ENCODE measurements at places on chromosomes 16 and 17.
A peak's percentile ranks its signal among the peaks of the same experiment; 100 is the strongest.

DNA sequence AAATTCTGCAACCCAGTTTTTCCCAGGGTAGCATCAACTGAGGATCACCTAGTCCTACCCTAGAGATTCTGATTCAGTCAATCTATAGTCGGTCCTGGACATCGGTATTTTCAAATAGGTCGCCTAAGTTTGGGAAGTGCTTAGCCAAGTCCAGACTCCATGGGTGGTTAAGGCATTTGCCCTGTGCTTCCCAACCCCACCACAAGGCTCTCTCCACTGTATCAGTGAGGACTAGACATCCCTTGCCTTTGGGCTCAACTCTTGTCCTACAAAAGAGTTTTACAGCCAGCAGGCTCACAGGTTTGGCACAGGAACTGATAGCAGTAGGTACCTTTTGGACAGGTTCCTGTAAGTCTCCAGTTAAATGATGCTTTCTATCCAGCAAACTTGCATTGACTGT is 13.8 kb downstream of the HYDIN start:
- no peak for DNase-seq

GRCh38 chr17:76492989-76493501 is 8.2 kb downstream of the RHBDF2 start:
- peak; percentile 35 for DNase-seq

DNA sequence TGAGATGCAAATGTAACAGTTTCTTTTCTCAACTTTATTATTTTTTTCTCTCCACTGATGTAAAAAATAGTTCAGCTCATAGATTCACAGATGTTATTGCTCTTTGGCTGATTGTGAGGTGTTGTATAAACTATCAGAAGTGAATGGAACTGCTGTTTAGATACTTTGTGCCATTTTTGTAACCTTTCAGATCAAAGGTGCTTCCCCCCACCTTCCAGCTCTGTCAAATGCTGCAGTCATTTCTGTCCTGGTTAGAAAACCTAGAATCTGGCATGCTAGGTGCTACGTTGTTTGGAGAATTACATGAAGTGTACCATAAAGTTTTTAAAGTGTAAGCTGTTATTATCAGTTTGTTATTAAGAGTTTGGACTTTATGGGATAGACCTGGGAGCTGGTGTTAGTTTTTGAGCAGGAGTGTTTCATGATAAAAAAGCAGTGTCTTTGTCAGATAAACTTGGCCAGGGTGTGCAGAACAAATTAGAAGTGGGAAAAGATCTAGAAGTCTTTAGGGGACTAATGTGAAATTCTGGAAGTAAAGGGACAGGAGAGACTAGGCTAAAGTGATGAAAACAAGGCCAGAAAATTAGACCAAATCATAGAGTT is 1.8 kb upstream of the WIPI1 start:
- DNase-seq: no peak

DNA sequence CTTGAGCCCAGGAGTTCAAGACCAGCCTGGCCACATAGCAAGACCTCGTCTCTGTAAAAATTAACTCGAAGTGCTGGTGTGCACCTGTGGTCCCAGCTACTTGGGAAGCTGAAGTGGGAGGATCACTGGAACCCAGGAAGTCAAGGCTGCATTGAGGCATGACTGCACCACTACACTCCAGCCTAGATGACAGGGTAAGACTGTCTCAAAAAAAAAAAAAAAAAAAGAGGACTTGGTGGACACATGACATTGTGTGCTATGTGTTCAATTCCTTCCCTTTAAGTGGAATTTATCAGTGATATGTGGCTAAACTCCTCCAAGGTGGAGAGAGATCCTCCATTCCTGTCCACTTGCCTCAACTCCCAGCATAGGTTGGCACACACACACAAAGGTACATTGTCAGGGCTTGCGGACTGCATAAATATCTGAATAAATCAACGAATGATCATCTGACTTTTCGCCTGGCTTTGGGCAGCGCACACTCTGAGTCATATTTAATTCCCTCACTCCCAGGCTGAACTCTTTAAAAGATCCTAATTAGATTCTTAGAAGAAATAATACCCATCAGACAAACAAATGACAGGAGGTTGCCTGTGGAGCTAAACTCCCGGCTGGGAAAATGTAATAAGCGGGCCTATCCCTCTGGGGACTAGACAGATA is 25.0 kb upstream of the SYT17 start:
- no peak for DNase-seq

GRCh38 chr17:67074781-67075180 is 30.4 kb downstream of the CACNG1 start:
- no peak for DNase-seq

DNA sequence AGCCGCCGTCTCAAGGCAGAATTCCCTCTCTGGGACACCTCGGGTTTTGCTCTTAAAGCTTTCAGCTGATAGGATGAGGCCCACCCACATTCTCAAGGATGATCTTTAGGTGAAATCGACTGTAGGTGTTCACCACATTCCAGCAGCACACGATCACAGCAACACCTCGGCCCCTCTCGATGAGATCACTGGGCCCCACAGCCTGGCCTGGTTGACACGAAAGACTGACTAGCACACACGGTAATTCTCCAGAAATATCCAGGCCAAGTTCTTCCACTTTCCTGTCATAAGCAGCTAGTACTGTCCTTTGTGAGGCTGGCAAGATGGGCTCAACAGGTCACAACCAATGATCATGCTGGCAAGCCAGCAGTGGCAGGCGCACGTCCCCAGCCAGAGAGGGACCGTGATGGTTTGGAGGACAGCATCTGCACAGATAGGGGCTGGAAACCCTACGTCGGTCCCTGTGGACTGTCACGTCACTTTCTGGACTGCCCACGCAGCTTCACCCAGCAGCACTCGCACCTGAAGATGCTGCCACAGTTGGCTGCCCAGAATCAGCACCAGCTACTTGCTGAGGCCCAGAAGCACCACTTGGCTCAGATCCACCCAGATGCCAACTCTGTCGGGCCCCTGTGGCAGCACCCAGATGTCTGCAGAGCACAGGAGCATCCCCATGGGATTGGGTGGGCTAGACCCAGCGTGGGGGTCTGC is 17.4 kb downstream of the TMC6 start:
- no peak for DNase-seq

DNA sequence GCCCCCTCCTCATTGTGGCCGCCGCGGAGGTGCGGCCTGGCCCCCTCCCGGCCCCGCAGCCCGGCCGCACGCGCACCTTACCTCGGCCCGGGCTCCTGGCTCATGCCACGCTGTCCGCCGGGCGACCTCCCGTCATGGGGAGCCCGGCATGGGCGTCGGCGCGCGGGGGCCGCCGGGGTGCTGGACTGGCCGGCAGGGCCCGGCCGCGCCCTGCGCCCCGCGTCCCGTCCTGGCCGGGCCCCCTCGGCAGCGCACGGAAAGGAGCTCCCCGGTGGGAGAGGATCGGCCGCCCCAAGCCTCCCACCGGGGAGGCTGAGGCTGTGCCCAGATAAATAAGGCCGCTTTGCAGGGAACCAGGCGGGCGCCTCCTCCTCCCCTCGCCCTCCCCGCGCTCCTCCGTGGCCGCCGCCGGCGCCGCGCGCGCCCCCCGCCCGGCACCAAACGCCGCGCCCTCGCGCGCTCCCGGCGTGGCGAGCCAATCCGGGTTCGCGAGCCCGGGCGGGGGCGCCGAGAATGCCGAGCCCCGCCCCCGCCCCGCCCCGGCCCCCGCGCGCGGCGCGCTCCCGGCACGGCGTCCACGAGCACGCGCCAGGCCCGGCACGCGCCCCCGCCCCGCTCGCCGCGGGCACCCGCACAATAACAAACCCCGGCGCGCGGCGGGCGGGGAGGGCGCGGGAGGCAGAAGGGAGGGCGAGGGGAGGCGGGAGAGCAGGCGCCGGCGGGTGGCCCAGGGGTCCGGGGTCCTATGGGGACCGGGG is at the start of gene FBXL16:
FBXL16 (minus strand) TSS at position 371 of the 758 bp plus-strand sequence. CDS start 8,396 bp downstream, outside the sequence.
- no peak for DNase-seq

GRCh38 chr17:62625184-62625869 is 2.1 kb upstream of the MRC2 start:
- DNase-seq: no peak

DNA sequence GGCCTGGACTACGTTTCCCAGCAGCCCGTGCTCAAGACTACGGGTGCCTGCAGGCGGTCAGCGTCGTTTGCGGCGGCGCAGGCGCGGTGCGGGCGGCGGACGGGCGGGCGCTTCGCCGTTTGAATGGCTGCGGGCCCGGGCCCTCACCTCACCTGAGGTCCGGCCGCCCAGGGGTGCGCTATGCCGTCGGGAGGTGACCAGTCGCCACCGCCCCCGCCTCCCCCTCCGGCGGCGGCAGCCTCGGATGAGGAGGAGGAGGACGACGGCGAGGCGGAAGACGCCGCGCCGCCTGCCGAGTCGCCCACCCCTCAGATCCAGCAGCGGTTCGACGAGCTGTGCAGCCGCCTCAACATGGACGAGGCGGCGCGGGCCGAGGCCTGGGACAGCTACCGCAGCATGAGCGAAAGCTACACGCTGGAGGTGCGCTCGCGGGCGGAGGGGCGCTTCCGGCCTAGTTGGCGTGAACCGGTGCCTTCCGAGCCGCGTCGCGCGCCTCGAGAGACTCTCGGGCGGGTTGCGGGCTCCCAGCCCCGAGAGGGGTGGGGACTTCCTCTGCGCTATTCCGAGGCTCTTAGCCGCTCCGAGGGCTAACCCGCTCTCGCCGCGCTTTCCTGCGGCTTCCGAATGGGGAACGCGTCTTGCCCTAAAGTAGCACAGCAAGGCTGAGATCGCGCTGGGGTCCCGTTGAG is at the start of gene RBL2:
RBL2 (plus strand) TSS at position 95 of the 689 bp plus-strand sequence; CDS start at position 181, 86 bp downstream.
- peak; percentile 47 for DNase-seq

DNA sequence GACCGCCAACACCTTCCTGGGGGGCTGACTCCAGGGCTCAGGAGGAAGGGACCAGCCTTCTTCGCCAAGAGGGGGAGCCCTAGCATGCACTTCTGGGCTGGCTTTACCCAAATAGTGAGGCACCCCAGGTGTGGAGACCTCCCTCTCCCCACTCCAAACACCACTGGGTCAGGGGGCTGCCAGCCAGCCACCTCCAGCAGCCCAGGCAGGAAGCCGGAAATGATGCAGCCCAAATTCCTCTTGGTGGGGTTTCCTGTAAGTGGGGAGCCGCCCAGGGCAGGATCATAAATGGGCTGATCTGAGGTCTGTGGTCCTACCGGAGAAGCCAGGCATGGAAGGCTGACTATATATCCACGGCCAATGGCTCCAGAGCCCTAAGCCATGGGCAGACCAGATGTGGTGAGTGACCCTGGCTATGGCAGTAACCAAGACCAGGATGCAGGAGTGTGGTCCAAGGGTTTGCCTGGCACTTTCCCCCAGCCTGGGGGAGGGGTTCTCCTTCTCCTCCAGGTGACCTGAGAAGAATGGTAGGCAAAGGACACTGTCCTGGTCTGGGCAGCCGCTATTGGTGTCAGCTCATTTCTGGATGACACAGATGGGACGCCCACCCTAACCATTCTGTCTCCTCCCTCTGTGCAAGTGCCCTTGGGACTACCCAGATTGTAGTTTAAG is 4.2 kb downstream of the GIT1 start:
- DNase-seq: no peak

- DNase-seq: no peak
These were observed 44.3 kb upstream of the SMURF2 start for GRCh38 chr17:64706224-64707049.

DNA sequence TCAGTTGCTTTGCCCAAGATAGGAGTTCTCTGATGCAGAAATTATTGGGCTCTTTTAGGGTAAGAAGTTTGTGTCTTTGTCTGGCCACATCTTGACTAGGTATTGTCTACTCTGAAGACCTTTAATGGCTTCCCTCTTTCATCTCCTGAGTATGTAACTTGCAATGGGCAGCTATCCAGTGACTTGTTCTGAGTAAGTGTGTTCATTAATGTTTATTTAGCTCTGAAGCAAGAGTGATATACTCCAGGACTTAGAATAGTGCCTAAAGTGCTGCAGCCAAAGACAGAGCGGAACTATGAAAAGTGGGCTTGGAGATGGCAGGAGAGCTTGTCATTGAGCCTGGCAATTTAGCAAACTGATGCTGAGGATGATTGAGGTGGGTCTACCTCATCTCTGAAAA is 8.8 kb upstream of the TANGO6 start:
- DNase-seq: no peak

GRCh38 chr16:64397042-64397441 is 724.8 kb downstream of the CDH11 start:
- DNase-seq: no peak

GRCh38 chr17:80361495-80362220 is 53.3 kb upstream of the ENDOV start:
- no peak for DNase-seq

GRCh38 chr16:55505333-55506015 is 3.4 kb upstream of the LPCAT2 start:
- DNase-seq: no peak

- no peak for DNase-seq
These were observed 15.1 kb upstream of the ATP6V0C start for GRCh38 chr16:2498531-2499253.

- peak; percentile 69 for DNase-seq
These were observed 8.9 kb downstream of the HSD17B2 start for GRCh38 chr16:82043680-82044584.

- no peak for DNase-seq
These were observed 115.5 kb upstream of the NLRP1 start for GRCh38 chr17:5699814-5700213.

DNA sequence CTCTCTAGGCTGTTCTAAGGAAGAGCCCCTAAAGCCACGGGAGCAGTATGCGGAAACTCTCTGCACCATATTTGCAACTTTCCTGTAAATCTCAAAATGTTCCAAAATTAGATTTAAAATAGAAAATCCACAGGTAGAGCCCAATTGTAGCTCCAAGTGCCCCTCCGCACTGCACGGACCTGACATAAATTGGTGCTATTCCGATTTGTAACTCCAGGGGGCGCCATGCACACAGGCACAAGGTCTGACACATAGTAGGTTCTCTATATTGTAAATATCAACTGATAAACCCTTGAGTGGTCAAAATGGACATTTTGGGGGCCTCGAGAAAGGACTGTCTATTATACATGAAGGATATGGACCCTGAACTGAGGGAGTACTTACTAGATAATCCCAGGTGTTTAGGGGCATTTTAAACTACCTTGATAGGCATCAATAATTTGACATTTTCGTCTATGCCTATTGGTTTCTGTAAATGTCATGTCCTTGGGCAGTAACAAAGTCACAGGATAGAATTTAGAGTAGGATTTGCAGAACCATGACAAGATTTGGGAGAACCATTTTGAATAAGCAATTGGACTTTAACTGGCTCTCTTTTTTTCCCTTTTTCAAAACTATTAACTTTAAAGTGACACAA is 36.6 kb upstream of the TMEM132E start:
- DNase-seq: no peak

GRCh38 chr17:28324781-28325180 is 5.8 kb downstream of the TMEM97 start:
- no peak for DNase-seq

GRCh38 chr17:78789663-78790181 is 7.6 kb upstream of the CYTH1 start:
- peak; percentile 47 for DNase-seq

GRCh38 chr17:78922816-78923498 is 2.2 kb downstream of the TIMP2 start:
- no peak for DNase-seq

GRCh38 chr16:67659675-67660563 is at the start of gene ACD:
Gene ACD, minus strand, starts transcription at chr16:67660260. Its CDS starts 40 bp downstream, at chr16:67660220.
- peak; percentile 65 for DNase-seq

Measured in amniotic stem cell (primary cell).